Activated CD4-positive, alpha-beta T cell treated with anti-CD3 and anti-CD28 coated beads, Interleukin-10, Interleukin-2, amounts not matched to agents 100 ng/mL and 50 ng/mL, durations not matched to agents 16 hours and 8 hours (primary cell): ENCODE measurements at places on chromosomes 2 and 18.

GRCh38 chr2:18690342-18690741 lies 101.0 kb upstream of the NT5C1B start:
- DNase-seq: no peak

GRCh38 chr2:185255566-185255965 lies 483.0 kb upstream of the FSIP2 start:
- no peak for DNase-seq

DNA sequence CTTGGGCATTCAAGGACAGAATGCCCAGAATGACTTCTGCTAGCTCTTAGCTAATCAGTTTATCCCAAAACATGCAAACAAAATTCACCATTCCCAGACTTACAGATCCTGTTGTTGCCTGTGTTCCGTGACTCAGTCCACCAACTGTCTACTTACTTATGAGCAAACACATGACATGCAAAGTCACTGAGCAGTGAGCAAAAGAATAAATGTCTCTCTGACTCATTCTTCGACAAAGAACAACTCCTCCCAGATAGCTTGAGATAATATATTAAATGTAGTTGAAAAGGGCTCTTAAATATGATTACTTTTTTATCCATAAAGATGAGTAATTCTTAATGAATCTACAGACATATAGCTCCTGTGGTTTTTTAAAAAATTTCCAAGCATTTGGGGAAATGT lies 9.0 kb upstream of the CREG2 start:
- DNase-seq: peak; percentile 56

DNA sequence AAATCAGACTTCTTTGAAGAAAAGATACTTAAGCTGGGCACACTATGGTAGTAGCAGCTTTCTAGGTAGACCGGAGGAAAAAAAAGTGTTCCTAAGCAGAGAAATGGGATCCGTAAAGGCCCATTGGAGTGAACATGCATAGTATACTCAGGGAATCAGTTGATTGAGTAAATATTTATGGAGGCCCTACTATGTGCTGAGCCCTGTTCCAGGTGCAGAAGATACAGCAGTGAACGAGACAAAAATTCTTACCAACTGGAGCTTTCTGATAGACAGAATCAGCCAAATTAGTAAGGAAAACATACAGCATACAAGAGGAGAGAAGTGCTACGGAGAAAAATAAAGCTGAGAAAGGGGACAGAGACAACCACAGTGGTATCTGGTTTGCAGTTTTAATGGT lies 28.1 kb downstream of the CRIM1 start:
- DNase-seq: no peak

DNA sequence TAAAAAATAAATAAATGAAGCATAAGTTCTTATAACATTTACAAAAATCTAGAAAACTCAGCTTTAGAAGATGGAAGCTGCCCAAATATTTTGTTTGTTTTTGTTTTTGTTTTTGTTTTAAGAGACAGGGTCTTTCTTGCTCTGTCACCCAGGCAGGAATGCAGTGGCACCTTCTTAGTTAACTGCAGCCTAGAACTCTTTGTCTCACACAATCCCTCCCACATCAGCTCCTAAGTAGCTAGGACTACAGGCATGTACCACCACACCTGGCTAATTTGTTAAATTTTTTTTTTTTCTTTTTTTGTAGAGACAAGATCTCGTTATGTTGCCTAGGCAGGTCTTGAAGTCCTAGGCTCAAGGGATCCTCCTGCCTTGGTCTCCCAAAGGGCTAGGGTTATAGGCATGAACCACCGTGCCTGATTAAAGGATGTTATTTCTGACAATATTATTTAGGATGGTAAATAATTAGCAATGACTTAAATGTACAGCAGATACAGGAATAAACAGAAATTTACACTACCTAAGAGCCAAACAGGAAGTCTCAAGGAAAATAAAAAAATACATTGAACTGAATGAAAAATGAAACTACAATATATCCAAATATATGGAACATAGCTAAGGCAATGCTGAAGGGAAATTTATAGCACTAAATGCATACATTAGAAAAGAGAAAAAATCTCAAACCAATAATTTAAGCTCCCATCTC lies 17.2 kb downstream of the SESTD1 start:
- DNase-seq: no peak

DNA sequence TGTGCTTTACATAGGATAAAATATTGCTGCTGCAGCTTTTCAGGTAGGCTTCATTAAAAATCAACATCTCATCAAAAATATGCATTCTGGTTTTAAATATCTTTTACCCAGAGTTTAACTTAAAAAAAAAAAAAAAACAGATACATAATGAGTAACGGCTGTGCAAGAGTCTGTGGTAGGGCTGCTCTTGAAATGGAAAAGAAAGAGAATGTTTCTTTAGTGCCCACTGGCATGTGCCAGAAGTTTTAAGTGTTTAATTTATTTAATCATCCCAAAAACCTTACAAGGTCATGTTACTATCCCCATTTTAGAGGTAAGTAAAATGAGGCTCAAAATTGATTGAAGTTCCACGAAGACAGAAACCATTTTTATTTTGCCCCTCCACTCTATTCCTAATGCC lies 92.1 kb downstream of the SLC8A1 start:
- no peak for DNase-seq

GRCh38 chr2:168231609-168232241 lies 15.7 kb downstream of the STK39 start:
- DNase-seq: no peak

- no peak for DNase-seq
Measured at GRCh38 chr2:62747876-62748275, 42.4 kb downstream of the EHBP1 start.

- DNase-seq: no peak
Measured at GRCh38 chr2:177758591-177759371, 313.8 kb downstream of the PDE11A start.

- no peak for DNase-seq
Measured at GRCh38 chr2:177852389-177852788, 220.2 kb downstream of the PDE11A start.

- no peak for DNase-seq
Measured at GRCh38 chr2:182148344-182148743, 162.7 kb downstream of the PPP1R1C start.

- DNase-seq: peak; percentile 3
Measured at GRCh38 chr2:154375579-154375931, 322.9 kb upstream of the KCNJ3 start.

DNA sequence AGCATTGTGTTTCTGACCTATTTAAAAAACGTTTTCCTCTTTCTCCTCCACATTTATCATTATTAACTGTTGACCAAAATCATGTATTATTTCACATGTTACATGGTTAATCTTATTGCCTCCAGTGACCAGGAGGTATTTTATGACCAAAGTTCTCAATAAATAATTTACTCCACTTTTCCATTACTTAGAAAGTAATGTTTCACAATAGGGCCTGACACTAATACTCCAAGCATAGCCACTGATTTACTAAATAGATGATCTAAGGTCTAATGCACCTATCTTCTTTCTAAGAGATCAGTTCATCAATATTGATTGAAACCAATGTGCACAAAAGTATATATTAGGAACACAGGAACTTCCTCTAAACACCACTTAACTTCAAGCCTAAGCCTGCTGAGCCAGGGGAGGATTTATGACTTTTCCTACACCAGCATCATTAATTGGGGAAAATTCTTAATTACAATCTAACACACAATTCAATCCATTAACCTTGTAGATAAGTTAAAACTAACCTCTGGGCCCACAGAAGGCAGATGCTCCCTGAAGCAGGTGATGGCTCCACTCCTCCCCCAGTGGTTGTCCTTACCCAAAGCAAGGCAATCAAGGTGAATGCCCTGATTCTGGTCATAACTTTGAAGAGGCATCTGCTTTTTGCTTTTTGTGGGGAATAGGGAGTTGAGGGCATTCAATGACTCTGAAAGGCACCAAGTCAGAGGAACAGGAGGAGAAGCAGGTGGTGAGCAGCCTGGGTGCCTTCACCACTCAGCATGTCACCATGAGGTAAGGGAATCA lies 33.9 kb downstream of the RBMS1 start:
- DNase-seq: no peak

- DNase-seq: no peak
Measured at GRCh38 chr2:226971770-226972169, 135.9 kb downstream of the RHBDD1 start.

DNA sequence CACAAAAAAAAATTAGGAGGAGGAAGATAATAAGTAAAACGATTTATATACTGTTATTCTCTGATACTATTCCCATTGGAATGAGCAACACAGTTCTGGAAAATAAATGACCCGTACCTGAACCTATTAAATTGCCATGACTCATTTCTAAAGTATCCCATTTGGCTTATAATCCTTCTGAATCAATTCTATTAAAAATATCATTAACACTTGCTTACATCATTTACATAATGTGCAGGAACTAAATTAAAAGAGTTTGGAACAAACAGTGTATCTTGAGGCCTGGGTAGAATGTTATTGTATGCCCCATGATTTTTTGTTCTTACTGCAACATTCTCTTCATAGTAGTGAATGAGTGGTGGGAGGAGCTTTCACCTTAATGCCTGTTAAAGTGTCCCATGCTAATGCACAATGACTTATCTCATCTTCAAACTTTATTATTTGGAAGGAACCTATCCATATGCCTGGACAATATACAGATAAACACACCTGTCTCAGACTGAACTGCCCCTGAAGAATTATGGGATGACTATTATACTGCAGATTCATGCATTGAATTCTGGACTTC lies 549.9 kb upstream of the ACVR2A start:
- no peak for DNase-seq

- DNase-seq: no peak
Measured at GRCh38 chr2:196046123-196046917, 22.3 kb downstream of the DNAH7 start.

DNA sequence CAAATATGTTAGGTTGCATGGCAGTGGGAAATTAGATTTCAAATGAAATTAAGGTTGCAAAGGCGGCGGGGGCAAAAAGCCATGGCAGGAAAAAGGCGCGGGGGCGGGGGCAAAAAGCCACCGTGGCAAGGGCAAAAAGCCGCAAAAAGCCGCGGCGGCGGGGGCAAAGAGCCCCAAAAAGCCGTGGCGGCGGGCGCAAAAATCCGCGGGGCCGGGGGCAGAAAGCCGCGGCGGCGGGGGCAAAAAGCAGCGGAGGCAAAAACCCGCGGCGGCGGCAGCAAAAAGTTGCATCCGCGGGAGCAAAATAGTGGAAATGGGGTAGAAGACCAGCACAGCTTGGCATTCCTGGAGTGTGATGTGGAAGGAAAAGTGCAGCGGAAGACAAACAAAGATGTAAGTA lies 417.1 kb downstream of the ANKRD30B start:
- no peak for DNase-seq

- no peak for DNase-seq
Measured at GRCh38 chr18:74500372-74500771, 4.2 kb downstream of the CNDP2 start.
